MCF 10A (cell line): ENCODE measurements at places on chromosomes 4 and X. TPM values are rescaled to one million over a fixed set of nuclear protein-coding genes. Genes with fewer than 3 reads are reported as not detected.

TSPAN7 gene
- total RNA-seq = not detected in 2 replicates

RTL9 gene
- not detected in 2 replicates for total RNA-seq

RBMXL3 gene
- total RNA-seq = not detected in 2 replicates

CA5B gene
- total RNA-seq = 15.3 and 21.2 TPM in 2 replicates
